ENCODE measurements at places on chromosomes 16 and 17.

- DNase-seq: no peak
Measured at GRCh38 chr17:37299257-37299980, 76.4 kb upstream of the C17orf78 start.

GRCh38 chr16:77549876-77550275 is 115.0 kb upstream of the ADAMTS18 start:
- no peak for DNase-seq

GRCh38 chr17:76865174-76865573 is 3.0 kb upstream of the MGAT5B start:
- DNase-seq: no peak

GRCh38 chr16:75566758-75567255 is 628 bp downstream of the GABARAPL2 start:
- no peak for DNase-seq
